Smooth muscle cell of bladder (primary cell): ENCODE measurements at places on chromosomes 12 and 14. TPM values are rescaled to one million over a fixed set of nuclear protein-coding genes. Genes with fewer than 3 reads are reported as not detected.

The MUCL1 gene
- not detected in 2 replicates for total RNA-seq

The KRT6A gene
- total RNA-seq: 3.7 and 22.8 TPM in 2 replicates

The LRP1-AS gene
- not detected in 2 replicates for total RNA-seq

The PRB4 gene
- total RNA-seq: not detected in 2 replicates

The HVCN1 gene
- 4.8 and 8.5 TPM in 2 replicates for total RNA-seq

The IFI27L1 gene
- 15.9 and 17.7 TPM in 2 replicates for total RNA-seq

The KRT74 gene
- total RNA-seq: not detected in 2 replicates

The KLRF1 gene
- 0.18 and 0.43 TPM in 2 replicates for total RNA-seq

The KRT77 gene
- not detected in 2 replicates for total RNA-seq

The SLCO1B1 gene
- not detected in 2 replicates for total RNA-seq

The FRMD6 gene
- 193 and 340 TPM in 2 replicates for total RNA-seq

The POTEG gene
- not detected in 2 replicates for total RNA-seq

The TSPAN11 gene
- total RNA-seq: 0.18 and 1.1 TPM in 2 replicates

The TMPRSS12 gene
- not detected in 2 replicates for total RNA-seq

The KLRK1 gene
- total RNA-seq: not detected in 2 replicates

The KRT82 gene
- total RNA-seq: not detected in 2 replicates

The PRPH gene
- 0.28 and 0.46 TPM in 2 replicates for total RNA-seq

The HOXC10 gene
- total RNA-seq: 0.18 and 0.43 TPM in 2 replicates

The MORN3 gene
- total RNA-seq: 0.57 and 0.65 TPM in 2 replicates

The DIABLO gene
- total RNA-seq: 64.4 and 71.5 TPM in 2 replicates

The GNB3 gene
- total RNA-seq: 0.92 and 1.3 TPM in 2 replicates

The RHOJ gene
- 2.0 and 3.4 TPM in 2 replicates for total RNA-seq

The CCNT1 gene
- total RNA-seq: 19.1 and 22.9 TPM in 2 replicates

The TRAF3 gene
- 16.9 and 23.6 TPM in 2 replicates for total RNA-seq

The HCAR2 gene
- total RNA-seq: 0.14 TPM in 1 of 2 replicates, not detected in the other

The PTPRB gene
- total RNA-seq: under 0.01 and 0.55 TPM in 2 replicates

The CLEC2B gene
- total RNA-seq: 22.3 and 25.7 TPM in 2 replicates
